ENCODE measurements at places on chromosomes 6 and 20.

DNA sequence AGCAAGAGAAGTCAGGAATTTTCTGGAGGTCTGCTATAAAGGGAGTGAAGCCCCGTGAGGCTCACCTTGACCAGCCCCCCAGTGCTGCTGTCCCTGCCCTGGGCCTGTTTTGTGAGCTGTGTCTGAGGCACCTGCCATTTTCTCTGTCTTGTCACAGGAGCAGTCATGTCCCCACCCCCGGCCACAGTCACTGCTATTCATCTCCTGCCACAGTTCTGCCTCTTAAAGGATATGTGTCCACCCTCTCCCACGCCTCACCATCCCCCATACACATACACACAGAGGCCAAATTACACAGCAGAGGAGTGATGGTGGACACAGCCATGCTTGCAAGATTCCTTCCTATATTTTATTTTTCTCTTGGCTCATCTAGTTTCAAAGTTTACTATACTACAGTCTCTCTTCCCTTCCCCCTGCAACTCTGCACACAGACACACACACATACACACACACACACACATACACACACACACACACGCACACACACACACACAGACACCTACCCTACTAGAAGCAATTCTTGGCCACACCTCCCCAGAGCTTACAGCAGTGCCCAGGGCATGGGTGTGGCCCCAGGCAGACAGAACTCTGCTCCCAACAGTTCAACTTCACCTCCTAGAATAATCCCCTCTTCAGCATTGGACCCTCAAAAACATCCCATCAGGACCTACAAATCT is 68.7 kb upstream of the TAB2 start:
- DNase-seq = no peak

DNA sequence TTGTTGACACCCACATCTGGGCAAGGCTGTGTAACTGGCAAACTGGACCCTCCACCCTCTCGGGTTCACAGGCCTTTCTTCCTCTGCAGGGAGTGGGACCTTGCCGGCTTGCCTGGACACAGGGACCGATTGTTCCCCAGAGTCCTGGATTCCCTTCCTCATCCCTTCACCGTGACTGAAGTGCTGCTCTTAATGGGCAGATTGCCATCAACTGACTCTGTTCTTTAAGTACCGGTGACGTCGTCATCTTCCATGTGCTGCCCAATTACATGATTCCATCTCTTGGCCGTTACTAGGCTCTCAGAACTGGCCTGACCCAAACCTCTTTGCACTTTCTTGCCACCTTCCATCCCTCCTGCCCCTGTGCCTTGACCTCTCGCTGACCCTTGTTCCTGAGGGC is 85.4 kb downstream of the EYA4 start:
- no peak for DNase-seq

GRCh38 chr6:138226700-138227315 is 8.5 kb upstream of the PBOV1 start:
- DNase-seq = no peak

- DNase-seq = no peak
Observed at GRCh38 chr6:24719125-24719971, at the start of gene C6orf62. TSS of gene C6orf62 (minus strand) at chr6:24719154. CDS start at chr6:24718668, 486 bp downstream.

DNA sequence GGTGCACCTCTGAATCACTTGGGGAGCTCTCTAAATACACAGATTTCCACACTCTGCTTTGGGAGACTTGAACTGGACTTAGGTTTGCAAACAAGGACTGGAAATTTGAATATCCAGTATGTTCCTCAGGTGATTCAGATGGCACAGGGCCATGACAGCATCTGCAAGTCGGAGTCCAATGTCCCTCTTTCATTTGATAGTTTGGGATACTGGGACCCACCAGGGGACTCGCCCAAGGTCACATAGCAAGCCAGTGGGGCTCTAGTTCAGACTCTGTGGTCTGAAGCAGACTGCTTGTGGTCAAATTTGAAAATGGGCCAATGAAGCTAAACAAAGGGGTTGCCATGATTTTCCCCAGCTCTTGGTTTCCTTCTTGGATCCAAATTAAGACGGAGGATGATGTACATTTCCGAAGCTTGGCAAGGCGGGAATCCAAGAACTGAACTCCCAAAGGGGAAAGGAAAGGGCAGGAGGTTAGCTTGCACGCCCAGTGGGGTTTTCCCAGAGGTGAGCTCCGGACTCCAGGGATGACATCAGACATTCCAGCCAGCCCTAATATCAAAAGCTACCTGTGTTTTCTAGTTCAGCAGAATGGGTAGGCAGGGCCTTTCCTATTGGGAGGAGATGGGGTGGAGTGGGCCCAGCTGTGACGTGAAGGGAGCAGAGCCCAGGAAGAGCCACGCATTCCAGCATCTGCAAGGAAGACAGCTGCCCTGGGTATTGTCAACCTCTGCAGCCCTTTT is 3.4 kb upstream of the SYS1 start:
- no peak for DNase-seq

GRCh38 chr6:46262928-46263706 is 92.3 kb upstream of the ENPP5 start:
- no peak for DNase-seq

DNA sequence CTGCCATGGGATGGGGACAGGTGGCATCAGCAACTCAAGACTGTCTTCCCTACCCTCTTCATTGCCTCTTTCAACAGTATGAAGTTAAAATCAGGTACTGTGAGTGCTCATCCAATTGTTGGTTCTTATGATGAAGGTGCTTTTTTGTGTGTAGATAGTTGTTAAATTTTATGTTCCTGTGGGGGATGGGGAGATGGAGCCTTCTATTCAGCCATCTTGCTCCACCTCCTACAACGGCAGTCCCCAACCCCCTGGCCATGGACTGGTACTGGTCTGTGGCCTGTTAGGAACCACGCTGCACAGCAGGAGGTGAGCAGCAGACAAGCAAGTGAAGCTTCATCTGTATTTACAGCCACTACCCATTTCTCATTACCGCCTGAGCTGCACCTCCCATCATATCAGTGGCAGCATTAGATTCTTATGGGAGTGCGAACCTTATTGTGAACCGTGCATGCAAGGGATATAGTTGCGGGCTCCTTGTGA is 47.8 kb upstream of the TOP1 start:
- DNase-seq = no peak

GRCh38 chr6:165117121-165117520 is 192.3 kb downstream of the C6orf118 start:
- no peak for DNase-seq
